BE2C (cell line): ENCODE measurements at places on chromosomes 1 and 21.

DNA sequence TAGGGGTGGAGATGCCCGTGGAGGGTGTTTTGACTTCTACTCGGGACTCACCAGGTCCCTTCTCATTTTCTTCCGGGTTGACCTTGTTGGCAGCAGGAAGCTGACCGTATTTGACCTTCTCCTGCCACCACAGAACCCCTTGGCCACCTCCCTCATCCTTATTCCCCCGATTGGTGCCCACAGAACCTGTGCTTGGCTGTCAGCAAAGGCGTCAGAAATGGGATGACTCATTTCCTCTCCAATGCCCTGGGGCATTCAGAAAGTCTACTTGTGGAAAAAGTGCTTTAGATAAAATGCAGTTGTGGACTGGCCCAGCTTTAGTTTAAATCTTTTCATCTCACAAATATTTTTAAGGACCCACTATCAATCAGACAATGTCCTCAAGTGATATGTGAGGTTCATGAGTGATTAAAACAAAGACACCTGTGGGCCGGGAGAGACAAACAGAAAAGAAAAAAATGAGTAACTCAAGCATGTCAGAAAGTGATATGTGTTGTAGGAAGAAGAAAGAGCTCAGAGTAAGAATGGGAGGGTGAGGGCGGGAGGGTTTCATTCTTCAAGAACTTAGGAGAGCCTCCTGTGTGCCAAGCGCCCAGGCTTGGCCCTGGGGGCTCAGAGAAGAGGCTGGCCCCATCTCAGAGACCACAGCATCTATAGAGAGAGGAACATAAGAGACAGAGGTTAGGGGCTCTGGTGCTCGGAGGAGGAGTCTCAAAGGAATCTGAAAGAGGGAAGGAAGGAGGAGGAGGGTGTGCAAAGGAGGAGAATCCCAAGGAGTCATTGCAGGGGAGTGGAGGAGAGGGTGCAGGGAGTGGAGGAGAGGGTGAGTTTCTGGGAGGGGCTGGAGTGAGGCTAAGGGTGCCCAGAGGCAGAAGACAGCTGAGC lies 221.6 kb upstream of the VAMP3 start:
- no peak for DNase-seq

- peak; percentile 87 for DNase-seq
Measured at GRCh38 chr1:975896-976683, 5.8 kb downstream of the PERM1 start.

- DNase-seq: no peak
Measured at GRCh38 chr1:112744009-112744578, 29.0 kb upstream of the PPM1J start.

GRCh38 chr1:67639361-67639760 lies 45.6 kb upstream of the GADD45A start:
- DNase-seq: no peak

- no peak for DNase-seq
Measured at GRCh38 chr1:219066631-219067349, 106.9 kb upstream of the LYPLAL1 start.

- DNase-seq: no peak
Measured at GRCh38 chr1:162067466-162067865, 2.0 kb upstream of the NOS1AP start.

DNA sequence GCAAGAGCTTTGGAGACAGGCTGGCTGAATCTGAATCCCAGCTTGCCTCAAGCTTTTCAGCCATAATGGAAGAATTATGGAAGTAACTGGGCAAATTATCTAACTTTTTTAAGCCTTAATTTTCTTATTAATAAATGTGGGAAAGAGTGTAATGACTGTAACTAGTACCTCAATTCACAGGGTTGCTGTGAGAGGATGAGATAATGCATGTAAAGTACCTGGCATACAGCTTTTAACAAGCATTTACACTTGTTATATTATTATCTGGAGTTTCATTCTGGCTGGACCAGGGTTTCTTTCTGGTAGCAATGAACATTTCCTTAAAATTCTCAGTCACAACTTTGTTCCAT lies 15.9 kb upstream of the TNFSF4 start:
- DNase-seq: no peak

DNA sequence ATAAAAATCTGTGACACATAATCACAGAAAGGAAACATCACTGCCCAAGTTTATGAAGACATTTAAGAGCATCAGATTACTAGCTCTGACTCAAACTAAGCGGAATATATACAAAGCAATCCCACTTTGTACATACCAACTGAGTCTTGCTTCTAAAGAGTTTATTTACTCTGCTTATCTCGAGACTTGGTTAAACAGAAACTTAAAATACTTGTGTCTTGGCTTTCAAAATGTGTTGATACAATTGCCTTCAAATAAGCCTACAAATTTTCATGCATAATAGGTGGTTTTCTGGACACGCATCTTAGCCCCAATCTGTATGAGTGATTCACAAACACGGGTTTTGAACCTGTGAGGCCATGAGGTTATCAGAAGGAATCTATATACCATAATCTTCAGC lies 21.0 kb downstream of the CD160 start:
- DNase-seq: no peak

- peak; percentile 17 for DNase-seq
Measured at GRCh38 chr1:165288350-165289120, 68.0 kb downstream of the LMX1A start.

DNA sequence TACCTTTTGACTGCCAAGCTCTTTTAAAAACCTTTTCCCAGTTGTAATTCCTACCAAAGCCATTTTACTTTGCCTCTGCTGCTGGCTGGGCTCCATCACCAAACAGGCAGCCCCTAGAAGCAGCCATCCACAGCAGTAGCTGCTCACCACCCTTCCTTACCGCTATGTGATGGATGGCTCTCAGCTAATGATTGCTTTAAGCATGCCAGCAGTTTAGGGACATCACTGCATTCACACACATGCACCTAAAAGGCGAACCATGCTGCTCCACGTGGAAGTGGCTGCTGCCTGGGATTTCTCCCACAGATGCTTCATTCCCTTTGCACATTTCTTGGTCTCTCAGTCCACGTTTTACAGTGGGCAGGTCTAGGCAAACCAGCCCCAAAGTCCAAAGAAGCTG lies 46.3 kb upstream of the PDE9A start:
- no peak for DNase-seq

GRCh38 chr1:230061801-230062200 lies 5.2 kb upstream of the GALNT2 start:
- no peak for DNase-seq

DNA sequence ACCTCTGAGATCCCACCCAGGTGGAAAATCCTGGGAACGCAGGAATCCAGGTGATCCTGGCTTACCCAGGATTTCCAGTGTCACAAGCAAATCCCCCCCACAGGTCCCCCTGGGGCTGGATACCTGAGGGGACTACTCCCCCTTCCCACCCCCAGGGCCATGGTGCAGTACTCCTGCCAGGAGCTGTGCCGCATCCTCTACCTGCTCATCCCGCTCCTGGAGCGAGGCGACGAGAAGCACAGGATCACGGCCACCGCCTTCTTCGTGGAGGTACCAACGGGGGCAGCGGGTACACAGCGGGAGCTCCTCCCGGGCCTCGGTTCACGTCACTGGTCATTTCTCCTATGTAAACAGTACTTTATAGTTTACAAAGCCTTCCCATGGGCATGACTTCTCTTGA lies 20.4 kb upstream of the TTC4 start:
- DNase-seq: no peak

GRCh38 chr1:91851130-91852010 lies 34.6 kb downstream of the TGFBR3 start:
- DNase-seq: peak; percentile 58

GRCh38 chr1:215600258-215600792 lies 33.2 kb downstream of the KCTD3 start:
- DNase-seq: no peak

DNA sequence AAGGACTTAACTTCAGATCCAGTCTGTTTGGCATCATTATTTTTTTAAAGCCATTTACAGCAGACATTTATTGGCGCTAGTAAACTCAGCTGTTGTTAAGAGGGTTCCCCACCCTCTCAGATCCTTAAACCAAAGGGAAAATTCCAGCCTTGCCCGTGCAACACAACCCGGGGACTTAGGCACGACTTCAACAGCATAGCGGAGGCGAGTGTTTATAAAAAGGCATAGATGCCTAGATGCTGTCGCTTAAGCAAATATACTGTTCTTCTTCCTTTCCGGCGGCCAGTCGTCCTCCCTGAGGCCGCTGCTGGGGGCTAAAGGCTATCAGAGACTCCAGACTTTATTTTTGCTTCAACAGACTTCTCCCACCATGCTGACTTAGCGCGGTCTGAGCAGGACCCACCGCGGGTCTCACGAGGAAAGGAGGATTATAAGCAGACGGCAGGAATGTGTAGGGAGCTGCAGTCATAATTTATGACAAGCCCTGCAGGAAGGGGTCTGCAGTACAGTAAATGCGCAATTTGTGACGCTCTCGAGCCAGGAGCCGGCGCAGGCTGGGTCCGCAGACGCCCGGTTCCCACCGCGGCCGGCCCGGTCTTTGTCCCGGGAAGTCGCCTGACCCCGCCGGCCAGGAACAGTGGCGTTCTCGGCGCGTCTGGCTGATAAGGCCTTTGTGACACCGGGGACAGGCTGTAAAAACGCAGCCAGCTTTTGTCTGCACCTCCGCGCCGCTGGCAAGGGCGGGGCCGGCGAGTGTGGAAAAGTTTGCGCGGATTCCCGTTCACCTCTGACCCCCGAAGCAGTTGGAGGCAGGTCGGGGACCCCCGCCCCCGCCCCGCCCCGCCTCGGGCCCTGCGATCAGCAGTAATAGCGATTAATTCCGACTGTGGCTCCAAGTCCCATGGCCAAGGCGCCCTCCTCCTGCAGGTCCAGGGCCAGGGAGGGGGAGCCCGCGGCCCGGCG lies 61.2 kb upstream of the ARHGEF16 start:
- DNase-seq: no peak

DNA sequence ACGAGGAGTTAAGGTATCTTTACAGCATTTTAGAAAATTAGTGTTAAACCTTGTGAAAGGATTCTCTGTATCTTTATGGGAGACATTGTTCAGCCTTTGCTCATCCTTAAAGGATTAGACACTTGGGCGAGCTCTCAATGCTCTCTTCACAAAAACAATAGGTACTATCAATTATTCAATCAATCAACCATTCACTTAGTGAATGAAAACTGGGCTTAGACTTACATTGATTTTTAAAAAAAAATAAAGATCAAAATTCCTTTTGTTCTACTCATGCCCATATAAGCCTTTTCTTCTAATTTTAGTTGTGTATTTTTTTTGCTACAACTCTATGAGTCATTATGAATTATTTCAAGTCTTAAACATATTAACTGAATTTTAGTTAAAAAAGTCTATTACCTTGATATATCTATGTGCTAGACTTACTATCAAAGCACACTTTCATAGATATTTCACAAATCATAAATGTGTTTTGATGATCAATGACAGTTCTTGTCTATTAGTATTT lies 181.2 kb downstream of the DPYD start:
- DNase-seq: no peak

- no peak for DNase-seq
Measured at GRCh38 chr1:32232558-32233304, 10.5 kb downstream of the EIF3I start.

DNA sequence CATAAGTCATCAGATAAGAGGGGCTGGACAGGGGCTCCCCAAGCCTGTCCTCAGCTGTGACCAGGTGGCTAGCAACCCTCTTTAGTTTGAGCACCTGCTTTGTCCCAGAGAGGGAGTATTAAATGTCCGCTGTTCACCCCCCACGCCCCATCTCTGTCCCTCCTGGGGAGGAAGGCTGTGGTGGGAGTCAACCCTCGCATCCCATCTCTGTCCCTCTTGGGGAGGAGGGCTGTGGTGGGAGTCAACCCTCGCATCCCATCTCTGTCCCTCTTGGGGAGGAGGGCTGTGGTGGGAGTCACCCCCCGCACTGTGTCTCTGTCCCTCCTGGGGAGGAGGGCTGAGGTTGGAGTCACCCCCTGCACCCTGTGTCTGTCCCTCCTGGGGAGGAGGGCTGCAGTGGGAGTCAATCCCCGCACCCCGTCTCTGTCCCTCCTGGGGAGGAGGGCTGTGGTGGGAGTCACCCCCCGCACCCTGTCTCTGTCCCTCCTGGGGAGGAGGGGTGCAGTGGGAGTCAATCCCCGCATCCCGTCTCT lies 72.6 kb upstream of the ABCG1 start:
- DNase-seq: no peak

DNA sequence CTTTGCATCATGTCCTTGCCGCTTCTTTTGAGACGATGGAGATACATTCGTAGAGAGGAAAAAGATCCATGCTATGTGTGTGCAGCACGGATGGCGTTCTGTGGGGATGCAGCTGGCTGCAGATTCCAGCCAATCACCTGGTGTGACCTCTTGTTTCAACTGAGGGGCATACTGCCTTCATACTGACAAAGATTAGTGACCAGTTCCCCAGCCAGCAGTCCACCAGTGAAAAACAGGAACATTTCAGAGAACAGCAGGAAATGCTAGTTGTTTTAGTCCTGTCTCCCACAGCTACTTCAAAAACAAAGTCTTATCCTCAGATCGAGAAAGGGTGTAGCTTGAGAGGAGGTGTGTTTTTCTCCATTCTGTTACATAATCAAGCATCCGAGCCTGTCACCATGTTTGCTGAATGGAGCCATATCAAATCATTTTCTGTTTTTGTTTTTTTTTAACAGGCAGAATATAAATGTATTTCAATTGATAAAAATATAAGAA lies 255.7 kb upstream of the FMN2 start:
- DNase-seq: no peak

DNA sequence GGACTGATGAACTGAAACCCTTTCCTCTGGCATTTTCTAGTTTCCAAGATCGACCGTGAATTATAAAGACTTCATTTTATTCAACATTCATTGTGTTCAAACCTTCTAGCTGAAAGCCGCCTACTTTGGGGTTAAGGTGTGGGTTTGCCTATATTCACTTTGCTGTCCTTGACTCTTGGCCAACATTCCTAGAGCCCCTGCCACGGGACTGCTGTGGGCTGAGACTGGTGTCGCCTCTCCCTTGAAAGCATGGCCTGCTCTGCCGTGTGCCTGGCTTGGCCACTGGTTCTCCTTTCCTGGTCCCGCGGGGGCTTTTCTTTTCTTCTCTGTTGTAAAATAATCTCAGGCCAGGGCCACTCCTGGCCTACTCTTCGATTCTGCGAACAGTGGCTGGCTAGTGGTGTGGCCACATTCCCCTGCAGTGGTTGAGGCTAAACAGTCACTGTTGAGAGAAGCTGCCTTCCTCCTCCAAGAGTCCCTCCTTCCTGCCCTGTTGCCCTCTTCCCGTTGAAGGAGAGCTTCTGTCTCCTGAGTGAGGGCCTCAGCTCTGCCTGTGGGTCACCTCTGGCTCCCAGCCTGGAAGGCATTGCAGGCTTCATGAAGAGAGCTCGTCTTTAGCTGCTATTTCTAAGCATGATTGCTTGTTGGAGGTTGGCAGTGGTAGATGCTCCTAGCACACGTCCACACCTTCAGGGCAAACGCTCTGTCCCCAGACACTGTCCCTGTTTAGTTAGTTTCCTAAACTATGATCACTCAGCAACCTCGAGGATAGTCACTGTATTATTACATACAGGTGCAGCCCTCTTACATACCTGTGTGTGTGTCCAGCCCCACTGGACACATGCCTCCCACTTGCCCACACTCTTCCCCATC lies 80.5 kb downstream of the GALNT2 start:
- DNase-seq: no peak

GRCh38 chr1:210372931-210373627 lies 44.4 kb downstream of the HHAT start:
- no peak for DNase-seq
